Tibial nerve (tissue), 4 donors: ENCODE measurements at places on chromosomes 3 and 15.

DNA sequence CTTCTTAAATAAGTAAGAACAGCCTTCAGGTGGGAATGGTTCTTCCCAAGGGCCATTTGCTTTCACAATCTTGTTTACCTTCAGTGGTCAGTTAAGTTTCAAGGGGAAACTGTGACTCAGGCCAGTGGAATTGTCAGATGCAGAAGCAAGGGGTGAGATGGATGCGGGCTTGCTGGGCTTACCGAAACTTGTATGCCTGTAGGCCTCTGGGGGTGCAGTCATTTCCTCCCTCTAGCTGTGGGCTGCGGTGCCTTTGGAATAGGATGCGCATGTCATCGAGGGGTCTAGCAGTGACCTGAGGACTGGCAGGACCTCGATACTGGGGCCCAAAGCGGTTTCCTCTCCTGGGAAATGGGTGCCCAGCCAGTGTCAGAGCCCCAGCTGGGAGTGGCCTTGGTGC lies 121.6 kb downstream of the EEFSEC start:
- no peak overlapping the region for H3K27ac ChIP-seq
- H3K36me3 ChIP-seq: peaks cover 27% of the 10 kb centered on the region
- no peaks in the 10 kb centered on the region for H3K4me1 ChIP-seq

DNA sequence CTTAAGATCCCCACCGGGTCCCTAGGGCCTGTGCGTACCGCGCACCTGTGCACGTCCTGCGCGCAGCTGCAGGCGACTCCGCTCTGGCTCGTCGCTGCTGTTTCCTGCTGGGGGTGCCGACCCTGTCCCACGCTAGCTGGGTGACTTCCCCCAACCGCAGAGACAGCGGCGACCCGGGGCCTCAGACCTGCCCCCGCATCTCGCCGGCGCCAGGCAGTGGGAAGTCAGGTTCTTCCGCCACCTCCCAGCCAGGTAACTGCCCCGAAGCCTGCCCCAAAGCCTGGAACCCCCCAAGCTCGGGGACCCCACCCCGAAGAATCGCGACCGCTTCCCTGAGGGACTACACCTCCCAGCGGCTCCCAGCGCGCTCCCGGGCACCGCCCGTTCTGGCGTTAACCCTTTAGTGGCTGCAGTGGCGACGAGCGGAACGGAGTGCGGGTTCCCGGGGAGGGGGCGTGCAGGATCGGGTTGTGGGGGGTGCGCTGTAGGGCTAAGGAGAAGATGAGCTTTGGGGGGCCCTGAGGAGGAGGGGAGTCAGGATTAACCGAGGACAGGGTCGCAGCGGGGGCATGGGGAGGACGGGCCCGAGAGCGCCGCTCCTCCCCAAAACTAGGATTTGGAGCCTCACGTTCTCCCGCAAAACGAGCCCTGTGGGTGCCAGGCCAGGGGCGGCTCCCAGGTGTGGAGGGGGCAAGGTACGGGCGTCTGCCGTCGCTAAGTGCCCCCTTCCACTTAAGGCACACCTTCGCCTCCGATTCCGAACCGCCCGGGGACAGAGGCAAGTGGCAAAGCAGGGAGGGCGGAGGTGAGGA lies 589 bp downstream of the NEIL1 start:
- peaks cover 37% of the 10 kb centered on the region for H3K4me1 ChIP-seq
- H3K4me3 ChIP-seq: peak overlapping the region; percentile 89
- DNase-seq: no peak
- no peaks in the 10 kb centered on the region for H3K36me3 ChIP-seq

- peaks cover 22% of the 10 kb centered on the region for H3K4me1 ChIP-seq
- no peaks in the 10 kb centered on the region for H3K36me3 ChIP-seq
- H3K4me3 ChIP-seq: no peak overlapping the region
- no peaks in the 10 kb centered on the region for H3K27me3 ChIP-seq
Observed at GRCh38 chr3:141796081-141796888, 33.1 kb downstream of the GRK7 start.

DNA sequence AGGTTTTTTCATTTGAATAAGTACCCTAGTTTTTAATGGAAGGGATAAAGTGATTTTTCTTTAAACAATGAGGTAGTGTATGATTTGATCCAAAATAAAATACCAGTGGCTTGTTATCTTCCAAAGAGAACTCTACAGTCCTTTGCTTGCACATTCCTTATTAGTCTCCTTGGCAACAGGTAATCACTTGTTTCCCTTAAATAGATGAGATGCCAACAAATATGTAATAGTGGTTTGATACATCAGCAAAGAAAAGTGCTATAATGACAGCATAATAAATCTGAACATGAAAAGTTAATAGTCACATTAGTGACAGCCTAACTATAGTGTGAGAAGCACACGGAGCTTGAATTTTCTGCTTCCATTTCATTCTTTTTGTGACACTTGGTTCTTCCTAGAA lies 360.2 kb downstream of the ZNF385D start:
- no peak overlapping the region for H3K4me3 ChIP-seq
- H3K36me3 ChIP-seq: no peaks in the 10 kb centered on the region
- H3K27ac ChIP-seq: no peak overlapping the region
- no peak for DNase-seq
- no peaks in the 10 kb centered on the region for H3K4me1 ChIP-seq

- no peak for DNase-seq
- H3K4me3 ChIP-seq: peak overlapping the region; percentile 32
- H3K27me3 ChIP-seq: peaks cover 76% of the 10 kb centered on the region
- no peaks in the 10 kb centered on the region for H3K36me3 ChIP-seq
- no peak overlapping the region for H3K27ac ChIP-seq
- H3K4me1 ChIP-seq: no peaks in the 10 kb centered on the region
Observed at GRCh38 chr3:184525337-184526087, 36.1 kb upstream of the EPHB3 start.

GRCh38 chr3:75001330-75001729 lies 386.9 kb upstream of the CNTN3 start:
- H3K27me3 ChIP-seq: no peaks in the 10 kb centered on the region
- no peaks in the 10 kb centered on the region for H3K4me1 ChIP-seq
- H3K27ac ChIP-seq: no peak overlapping the region
- no peak for DNase-seq
- no peak overlapping the region for H3K4me3 ChIP-seq
- H3K36me3 ChIP-seq: no peaks in the 10 kb centered on the region
